ENCODE measurements at places on chromosomes 4 and X.

GRCh38 chr4:24856586-24856985, 56.3 kb downstream of the CCDC149 start:
- DNase-seq, result no peak

DNA sequence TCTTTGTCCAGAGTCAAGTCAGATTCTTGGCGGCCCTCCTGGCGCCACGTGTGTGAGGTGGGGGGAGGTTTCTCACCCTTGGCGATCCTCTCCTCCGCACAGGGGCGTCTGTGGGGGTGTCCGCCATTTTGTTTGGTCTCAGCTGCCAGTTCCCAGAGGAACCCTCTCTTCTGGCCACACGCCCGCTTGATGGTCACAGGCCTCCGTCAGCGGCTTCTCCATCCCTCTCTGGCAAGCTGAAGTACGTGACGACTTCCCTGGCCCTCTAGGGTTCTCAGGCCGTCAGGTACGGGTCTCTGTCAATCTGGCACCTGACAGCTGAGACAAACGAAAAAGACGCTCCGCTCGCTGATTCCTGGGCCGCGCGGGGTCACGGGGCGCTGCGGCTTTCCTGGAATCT, 272.6 kb downstream of the TRIML1 start:
- no peak for DNase-seq

DNA sequence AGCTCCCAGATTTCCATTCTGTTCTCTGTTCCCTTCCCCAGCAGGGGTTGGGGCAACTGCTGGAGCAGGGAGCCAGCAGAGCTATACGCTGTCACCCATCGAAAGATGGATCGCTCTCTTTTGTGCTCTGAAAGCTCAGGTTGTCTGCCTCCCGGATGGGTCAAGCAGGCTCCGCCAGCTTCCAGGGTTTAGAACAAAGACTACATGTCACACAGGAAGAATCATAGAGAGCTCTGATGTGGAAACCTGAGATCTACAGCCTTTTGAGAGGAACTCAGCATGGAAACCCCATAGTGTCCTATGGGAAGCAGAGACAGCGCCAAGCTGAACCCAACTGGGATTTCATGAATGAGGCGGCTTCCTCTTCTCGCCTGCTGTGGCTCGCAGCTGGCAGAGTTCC, 205.4 kb downstream of the HS3ST1 start:
- DNase-seq, result no peak

- DNase-seq, result no peak
These were observed 130.2 kb upstream of the KIT start for GRCh38 chr4:54527532-54527931.

DNA sequence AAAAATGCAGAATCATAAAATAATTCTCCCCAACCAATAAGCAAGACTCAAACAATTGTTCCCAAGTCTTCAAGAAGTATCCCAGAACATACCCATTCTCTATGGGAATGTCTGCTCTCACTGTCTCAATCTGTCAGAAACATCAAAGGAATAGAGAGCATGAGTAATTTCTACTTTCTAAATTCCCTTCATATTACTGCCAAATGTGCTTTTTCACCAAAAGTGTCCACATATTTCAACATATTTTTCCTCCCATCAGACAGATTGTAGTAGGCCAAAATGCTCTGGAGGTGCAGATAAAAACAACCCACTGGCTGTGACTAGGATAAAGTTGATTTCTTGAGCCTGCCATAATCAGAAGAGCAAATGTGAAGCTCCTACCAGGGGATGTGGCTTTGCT, 692.0 kb upstream of the FAM241A start:
- no peak for DNase-seq

DNA sequence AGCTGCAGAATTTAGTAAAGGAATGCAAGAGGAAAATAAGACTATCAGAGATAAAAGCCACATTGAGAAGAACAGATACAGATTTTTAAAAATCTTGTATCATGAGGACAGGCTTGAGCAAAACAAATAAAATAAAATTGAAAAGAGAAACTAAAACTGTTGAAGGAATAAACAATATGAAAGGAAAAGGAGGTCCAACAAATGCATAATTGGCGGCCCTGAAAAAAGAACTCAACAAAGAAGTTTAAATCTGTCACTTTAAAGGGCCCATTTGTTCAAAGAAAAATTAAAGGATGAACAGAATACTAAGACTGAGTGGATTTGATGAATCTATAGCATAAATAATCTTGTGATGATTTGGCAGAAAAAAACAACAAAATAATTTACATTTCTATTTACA, 36.5 kb downstream of the TMPRSS11B start:
- no peak for DNase-seq

DNA sequence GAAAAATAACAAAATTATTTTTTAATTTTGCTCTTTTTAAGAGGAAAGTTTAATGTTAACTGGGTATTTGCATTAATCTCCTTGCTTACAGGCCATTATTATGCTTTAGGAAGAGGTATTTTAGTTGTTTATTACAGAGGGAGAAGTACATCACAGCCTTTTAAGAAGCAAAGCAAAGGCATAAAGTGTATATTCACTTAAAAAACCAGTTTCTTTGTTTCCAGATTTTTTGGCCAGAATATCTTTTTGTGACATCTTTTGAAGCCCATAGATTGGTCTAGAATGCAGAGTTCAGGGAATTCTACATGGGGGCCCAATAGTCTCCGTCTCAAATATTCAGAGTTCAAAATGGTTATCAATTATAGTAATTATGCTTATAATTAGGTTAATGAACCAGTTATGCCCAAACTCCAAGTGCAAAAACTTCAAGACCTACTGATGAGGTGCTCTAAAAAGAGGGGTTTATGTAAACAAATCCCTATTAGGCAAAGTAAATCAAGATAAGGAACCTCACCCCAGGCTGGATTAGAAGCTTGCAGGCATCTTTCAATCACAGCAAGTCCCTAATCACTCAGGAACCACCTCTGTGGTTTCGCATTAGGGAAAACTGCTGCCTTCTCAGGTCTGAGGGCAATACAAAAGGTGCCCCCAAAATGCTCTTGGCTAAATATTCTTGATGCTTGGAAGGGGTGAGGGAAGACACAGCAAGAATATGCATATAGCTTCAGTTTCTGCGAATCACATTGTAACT, 1.4 kb downstream of the CXXC4 start:
- DNase-seq, result no peak

DNA sequence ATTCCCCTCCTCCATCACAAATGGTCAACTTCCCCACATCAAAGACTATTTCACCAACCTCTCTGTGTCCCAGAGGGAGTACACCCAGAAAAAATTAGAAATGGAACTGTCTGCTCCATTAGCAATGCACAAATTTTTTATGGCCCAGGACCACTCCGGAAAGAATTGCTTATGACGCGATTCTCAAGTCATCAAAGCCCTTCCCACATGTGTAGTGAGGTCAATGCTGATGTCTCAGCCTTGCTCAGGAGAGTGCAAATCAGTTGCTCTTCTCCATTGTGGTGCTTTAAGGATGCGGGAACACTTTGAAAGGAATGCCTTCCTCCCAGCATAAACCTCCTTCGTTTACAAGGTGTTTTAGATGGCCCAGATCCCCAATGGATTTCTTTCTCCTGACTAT, 518.3 kb downstream of the PPARGC1A start:
- DNase-seq, result no peak

- no peak for DNase-seq
These were observed 99.0 kb upstream of the QRFPR start for GRCh38 chr4:121479808-121480207.

DNA sequence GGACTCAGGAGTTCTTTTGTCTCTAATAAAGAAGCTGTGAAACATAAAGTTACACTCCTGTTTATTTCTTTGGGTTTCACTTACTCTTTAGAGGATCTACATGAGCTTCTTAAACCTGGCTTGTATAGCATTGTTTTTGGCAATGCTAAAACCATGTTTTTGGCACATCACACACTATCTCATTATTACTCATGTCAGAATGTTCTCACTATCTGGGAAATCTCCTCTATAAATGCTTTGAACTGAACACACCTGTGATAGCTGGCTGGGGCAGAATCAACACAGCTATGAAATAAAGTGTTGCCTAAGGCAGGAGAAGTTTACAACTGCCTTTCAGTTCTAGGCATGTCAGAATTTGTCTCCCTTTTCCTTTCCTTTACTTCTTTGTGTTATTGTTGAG, 52.6 kb downstream of the SULT1B1 start:
- DNase-seq, result no peak

GRCh38 chr4:16757080-16757521, 141.3 kb downstream of the LDB2 start:
- no peak for DNase-seq

DNA sequence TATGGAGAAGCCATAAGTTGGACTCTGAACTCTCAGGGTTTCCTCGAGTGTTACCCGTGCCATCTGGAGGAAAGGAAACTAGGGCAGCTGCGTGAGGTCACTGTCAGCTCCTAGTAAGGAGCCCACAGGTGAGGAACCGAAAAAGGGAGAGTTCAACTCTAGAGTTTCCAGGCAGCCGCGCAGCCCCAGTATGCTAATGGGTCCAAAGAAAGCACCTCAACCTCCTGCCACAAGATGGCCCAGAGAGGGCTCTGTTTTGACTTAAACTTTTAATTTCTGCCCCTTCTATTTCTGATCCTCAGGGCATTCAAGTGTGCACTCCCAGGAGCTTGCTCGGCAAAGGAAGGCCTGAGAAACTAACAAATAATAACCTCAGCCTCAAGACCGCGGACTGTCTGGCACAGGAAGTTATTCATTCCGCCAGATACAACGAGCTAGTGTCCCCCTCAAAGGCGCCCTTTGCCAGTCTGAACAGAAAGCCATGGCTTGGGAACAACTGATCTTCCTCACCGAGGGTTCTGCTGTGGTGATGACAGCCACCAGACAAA, 13.9 kb downstream of the SCARB2 start:
- DNase-seq, result no peak

GRCh38 chr4:86536151-86536550, 58.0 kb upstream of the PTPN13 start:
- no peak for DNase-seq

GRCh38 chrX:138018145-138018799, 452.3 kb downstream of the ZIC3 start:
- no peak for DNase-seq

- DNase-seq, result no peak
These were observed 20.3 kb downstream of the KLF3 start for GRCh38 chr4:38684271-38684670.

GRCh38 chr4:137070614-137071013, 461.7 kb downstream of the PCDH18 start:
- DNase-seq, result no peak

GRCh38 chrX:140815868-140816267, 106.3 kb downstream of the LINC00632 start:
- no peak for DNase-seq

DNA sequence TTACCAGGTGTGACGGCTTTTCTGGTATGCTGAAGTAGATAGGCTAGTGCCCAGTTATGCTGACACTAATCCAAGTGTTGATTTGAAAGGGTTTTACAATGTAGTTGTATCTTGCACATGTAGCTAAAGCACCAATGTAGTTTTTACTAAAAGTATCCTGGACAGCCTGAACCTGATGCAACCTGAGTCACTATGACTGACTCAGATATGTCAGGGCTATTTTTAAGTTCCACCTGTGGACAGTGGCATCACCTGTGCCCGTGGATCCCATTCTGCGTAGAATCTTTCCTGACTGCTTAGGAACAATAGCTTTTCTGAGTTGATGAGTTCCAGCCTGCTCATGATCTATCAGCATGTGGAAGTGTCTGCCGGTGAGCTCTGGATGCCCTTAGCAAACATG, 58.1 kb downstream of the CCNG2 start:
- no peak for DNase-seq

- DNase-seq, result no peak
These were observed 35.2 kb downstream of the EDNRA start for GRCh38 chr4:147516133-147516532.

Data from NCI-H1436 treated with DMSO at 0.1 percent for 48 hours (cell line).